GM12878 (cell line): ENCODE measurements at places on chromosomes 5 and 9.
A peak's percentile ranks its signal among the peaks of the same experiment; 100 is the strongest.

GRCh38 chr9:7977586-7977985, 178.0 kb upstream of the DMAC1 start:
- no peak for DNase-seq

DNA sequence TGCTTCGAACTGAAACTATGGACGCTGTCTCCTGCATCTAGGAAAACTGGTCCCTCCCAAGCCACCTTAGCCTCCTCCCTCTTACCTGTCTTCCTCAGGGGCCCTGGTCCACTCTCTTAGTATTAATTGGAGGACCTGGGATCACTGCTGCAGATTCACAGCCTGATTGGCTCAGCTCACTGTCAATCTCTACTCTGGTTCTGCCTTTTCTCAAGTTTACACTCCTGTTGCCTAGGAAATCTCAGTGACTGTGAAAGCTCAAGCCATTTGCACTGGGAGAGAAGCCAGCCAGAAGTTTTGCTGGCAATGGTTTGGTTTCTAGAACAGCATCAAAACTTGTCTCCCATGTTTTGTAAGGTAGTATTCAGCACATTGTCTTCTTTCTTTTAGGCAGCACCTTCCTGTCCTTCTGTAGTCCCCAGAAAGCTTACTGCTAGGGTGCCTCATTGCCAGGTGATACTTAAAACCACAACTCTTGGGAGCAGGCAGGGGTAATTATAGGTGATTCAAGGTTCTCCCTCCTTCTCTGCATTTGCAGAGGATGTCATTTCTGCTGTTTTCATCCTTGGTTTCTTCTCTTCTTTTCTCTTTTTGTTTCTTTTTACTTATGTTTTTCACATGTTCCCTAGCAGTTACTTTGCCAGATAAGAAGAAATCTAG, at the start of gene CAPSL:
CAPSL (minus strand) TSS at position 55 of the 660 bp plus-strand sequence. CDS start 17,502 bp downstream, outside the sequence.
- no peak for DNase-seq

DNA sequence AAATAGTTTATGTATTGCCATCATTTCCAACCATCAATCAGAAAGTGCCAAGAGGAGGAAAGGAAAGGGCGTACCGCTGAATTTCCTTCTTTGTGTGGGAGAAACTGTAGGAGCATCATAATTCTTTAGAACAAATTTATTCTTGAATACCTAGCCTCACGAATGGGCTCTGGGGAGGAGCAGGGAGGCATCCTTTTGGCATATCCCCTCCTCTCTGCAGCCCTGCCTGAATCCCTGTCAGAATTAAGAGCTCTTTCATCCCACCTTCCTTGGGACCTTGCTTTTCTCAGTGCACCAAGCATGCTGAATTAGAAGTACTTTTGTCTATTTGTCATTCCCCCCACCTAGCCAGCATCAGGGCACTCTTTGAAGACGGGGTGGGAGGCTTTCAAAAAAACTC, 189.4 kb downstream of the MAPKAP1 start:
- DNase-seq: no peak

DNA sequence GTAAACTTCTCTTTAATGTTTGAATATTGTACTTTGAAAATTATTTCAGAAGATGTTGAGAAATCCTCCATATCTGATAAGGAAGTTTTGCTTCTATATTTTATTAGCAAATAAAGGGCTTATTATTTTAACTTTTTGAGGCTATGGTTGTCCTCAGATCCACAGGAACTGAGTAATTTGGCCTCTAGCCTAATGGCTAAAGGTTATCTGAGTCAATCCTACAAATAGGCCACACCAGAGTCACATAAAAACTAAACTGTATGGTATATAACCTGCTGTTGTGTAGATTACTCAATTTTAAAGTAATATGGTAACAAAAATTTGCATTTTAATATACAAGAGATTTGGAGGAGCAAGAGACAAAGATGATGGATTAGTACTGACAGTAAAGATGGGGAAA, 549.2 kb upstream of the GRAMD2B start:
- no peak for DNase-seq

- no peak for DNase-seq
Measured at GRCh38 chr5:158378931-158379330, 520.0 kb upstream of the CLINT1 start.

- no peak for DNase-seq
Measured at GRCh38 chr9:95100071-95100627, 217.4 kb downstream of the FANCC start.

DNA sequence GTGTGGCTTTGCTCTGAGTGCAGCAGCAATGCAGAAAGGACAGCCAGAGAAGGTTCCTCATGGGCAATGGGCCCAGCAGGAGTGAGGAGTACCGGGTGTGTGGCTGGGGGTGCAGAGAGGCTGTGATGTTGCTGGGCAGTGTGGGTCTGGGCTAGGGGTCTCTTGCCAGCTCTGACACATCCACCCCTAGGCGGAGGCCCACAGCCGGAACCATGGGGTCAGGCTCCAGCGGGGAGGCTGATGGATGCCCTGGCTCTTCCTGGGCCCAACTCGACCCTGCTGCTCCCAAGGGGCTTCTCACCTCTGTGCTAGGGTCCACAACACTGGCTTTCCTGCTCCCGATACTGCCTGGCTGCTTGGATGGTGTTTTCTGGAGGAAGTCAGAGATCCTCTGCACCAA, 19.9 kb downstream of the TBC1D9B start:
- no peak for DNase-seq

DNA sequence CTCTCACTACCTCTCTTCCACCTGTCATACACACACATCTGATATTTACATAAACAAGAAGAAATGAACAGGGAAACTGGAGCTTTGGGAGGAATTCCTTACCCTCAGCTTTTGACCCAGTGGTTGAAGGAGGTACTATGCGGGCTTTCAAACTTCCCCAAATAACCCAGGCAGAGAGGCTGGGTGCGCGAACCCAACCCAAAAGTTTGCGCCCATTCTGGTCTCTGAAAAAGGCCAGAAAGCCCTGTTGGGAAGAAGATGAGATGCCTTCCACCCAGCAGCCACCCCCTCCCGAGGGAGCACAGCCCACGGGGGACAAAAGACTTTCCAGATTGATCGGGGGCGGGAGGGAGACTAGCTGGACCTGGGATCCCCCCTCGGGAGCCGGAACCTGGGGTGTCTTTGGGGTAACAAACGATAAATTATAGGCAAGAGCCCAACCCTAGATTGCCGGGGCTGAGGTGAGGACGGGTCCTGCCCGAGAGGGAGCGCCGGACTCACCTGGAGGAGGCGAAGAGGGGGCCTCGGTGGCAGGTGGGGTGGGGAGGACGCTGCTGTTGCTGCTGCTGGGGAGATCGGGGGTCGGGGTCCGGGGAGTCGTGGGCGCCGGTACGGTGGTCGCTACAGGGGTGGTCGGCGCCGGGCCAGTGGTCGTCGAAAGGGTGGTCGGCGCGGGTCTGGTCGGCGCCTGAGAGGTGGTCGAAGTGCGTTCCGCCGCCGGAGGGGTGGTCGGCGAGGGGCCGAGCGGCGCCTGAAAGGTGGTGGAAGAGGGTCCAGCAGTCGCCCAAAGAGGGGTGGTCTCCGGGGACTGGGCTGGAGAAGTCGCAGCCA, 798 bp downstream of the MEGF9 start:
- DNase-seq: no peak

DNA sequence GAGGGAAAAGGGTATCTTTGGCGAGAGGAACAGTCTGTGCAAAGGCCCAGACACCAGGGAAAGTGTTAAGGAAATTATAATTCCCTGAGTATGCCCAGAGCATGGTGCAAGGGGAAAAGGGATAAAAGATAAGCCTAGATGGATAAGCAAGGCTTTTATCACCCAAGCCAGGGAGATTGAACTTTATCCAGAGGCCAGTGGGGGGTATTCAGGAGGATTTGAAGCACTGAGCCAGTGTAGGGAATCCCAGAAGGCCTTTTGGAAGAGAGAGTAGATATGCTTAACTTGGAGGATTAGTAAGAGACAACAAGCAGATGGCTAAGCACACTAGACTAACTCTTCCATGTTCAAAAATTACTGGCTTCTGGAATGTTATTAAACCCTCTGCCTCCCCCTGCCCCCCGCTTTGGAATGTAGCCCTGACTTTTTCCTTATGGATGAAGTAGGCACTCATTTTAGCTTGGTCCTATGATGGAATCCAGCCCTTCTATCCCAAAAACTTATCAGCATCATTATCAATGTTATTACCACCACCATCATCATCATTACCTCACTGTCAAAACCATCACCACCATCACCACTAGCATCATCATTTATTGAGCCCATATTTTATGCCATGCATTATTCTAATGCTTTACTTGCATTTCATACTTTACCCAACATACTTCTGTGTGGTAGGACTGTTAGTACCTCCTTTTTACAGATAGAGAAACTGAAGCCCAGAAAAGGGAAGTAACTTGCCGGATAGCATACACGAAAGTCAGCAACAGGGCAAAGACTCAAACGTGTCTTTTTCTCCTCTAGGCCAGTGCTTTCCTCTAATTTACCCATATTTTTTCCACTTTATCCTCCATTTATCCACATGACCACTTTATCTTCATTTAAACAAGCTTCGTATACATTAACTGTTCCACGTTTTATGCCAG, 237.0 kb downstream of the PAPPA start:
- no peak for DNase-seq

GRCh38 chr5:91079037-91079436, 304.1 kb downstream of the ARRDC3 start:
- DNase-seq: peak; percentile 20

- DNase-seq: no peak
Measured at GRCh38 chr9:79254900-79255650, 316.7 kb upstream of the TLE4 start.

GRCh38 chr5:33312571-33313549, 127.9 kb upstream of the TARS1 start:
- DNase-seq: no peak

GRCh38 chr5:38562444-38563210, 6.2 kb upstream of the LIFR start:
- no peak for DNase-seq

- DNase-seq: no peak
Measured at GRCh38 chr5:14720236-14720923, 55.9 kb downstream of the OTULIN start.

DNA sequence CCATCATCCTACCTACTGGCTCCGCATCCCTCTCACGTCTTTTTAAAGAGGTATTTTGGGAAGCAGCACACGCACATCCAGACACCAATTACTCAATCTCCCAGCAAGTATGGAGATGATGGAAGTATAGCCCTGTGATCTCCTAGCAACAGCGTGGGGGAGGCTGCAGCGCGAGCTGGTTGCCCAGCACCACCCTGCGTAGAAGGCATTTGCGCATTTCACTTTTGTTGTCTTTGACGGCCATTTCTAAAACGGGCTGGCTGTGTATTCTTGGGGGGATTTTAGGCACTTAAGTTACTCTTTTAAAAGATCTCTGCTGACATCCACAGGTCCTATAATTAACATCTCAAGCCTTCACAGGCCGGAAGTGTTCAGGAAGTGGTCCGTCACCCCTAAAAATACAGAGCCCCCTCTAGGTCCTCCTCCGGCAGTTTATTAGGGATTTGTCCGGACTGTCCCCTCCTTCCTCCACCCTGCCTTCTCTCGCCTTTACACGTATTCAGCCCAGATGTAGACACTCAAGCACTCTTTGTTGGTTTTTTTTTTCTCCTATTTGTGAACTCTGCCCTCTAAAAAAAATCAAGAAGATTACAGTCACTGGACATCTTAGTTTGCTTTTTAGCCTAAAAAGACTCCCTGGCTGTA, 371.4 kb downstream of the NTRK2 start:
- DNase-seq: no peak

DNA sequence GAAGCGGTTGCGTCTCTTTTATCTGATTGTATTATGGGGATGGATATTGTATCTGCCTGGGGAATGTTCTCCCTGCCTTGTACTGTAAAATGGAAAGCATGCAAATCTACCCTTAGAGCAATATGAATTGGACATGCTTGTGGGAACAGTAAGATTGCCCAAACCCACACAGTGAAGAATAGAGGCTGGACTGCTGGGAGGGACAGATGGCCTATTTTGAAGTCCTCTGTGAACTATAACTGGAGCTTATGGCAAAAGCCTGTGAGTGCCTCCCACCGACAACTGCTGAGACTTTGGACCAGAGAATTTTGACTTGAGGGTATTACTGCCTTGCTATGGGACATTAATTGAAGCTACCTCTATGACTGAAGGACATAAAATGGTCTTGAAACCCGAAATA, 168.9 kb downstream of the ERCC6L2 start:
- no peak for DNase-seq

DNA sequence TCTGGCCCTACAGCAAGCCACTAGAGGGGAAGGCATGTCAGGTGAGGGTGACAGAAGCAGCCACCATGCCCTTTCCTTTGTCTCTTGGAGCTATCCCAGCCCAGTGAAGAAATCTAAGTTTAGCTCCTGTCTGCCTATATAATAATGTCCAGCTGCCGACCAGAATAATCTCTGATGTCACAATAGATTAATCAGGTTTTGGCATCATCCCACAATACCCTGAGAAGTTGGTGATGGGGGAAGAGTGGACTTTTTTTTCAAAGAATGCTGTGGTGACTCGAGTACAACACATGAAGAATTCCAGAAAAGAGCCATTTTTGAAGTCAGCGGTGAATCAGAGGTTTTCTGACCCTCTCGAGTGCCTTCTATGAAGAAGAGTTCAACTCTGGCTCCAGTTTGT, 1.7 kb upstream of the TSLP start:
- DNase-seq: no peak

GRCh38 chr9:6614489-6614888, 31.0 kb downstream of the GLDC start:
- DNase-seq: no peak

DNA sequence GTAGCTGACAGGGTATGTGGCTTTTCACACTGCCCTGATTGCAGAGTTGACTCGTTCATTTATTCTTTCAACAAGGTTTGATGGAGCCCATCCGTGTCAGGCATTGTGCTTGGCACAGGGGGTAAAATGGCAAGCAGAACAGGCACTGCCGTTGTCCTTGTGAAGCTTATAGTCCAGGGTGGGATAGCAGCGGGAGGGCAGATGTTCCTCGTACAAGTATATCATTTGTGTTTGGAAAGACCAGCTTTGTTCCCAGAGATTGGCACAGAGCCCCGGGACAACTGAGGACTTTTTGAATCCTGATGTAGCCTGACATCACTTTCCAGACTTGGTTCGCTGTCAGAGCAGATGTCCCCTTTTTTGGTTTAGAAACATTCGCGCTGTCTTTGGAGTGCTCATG, 50.9 kb downstream of the MVB12B start:
- no peak for DNase-seq

DNA sequence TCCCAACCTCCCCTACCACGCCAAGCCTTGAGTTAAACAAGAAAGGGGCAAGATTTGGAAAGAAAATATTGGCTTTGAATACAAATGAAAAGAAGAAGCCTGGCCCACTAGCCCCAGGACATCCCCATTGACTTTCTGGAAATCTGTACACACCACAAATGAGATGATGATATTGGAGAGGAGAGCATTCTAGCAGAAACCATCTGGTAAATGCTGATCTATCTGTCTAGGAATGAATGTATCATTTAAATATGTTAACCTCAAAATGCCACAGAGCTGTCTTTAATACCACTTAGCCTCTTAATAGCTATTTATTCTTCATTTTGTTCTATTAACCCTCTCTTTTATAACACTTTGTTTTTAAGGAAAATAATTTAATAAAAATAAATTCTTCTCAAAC, 270.2 kb upstream of the PDE4D start:
- DNase-seq: no peak

DNA sequence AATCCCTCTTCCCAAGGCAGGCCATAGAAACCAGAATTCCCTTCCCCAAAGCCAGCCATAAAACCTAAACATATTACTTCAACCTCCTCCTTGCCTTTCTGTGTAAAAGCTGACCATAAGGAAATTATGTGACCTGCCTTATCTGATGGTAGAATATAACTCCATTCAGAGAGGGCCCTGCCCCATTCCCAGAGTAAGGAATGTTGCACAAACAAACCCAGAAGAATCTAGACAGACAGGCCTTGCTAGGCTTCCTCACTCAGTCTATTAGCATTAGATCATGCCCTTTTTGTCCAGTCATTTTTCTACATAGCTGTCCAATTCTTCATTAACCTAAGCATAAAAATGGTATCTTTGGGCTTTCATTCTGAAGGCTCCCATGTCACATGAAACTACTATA, 17.8 kb upstream of the IFNB1 start:
- DNase-seq: no peak
